ENCODE measurements at places on chromosomes 2 and 18. TPM values are rescaled to one million over a fixed set of nuclear protein-coding genes. Genes with fewer than 3 reads are reported as not detected.
A peak's percentile ranks its signal among the peaks of the same experiment; 100 is the strongest.

Gene ABHD1
- not detected for total RNA-seq

- DNase-seq = no peak
These were observed 80.3 kb upstream of the MAP4K4 start for GRCh38 chr2:101617188-101617587.

Gene BBS5
- total RNA-seq = 4.3 TPM

DNA sequence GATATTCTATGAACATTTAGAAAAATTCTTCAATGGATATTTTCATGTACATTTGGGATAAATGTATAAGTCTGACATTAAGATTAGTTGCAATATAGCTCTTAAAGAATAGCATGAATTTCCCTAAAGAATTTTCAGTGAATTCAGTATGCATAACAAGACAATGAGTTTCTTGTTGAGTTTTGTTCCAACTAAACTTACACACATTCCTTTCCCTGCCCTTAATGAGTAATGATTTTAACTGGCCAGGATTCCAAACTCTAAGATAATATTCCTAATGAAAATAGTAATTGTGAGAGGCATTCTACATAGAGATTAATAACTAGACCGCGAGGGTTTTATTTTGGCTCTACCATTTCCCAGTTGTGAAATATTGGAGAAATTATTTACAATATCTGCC lies 390.3 kb upstream of the GALNT5 start:
- DNase-seq = no peak

DNA sequence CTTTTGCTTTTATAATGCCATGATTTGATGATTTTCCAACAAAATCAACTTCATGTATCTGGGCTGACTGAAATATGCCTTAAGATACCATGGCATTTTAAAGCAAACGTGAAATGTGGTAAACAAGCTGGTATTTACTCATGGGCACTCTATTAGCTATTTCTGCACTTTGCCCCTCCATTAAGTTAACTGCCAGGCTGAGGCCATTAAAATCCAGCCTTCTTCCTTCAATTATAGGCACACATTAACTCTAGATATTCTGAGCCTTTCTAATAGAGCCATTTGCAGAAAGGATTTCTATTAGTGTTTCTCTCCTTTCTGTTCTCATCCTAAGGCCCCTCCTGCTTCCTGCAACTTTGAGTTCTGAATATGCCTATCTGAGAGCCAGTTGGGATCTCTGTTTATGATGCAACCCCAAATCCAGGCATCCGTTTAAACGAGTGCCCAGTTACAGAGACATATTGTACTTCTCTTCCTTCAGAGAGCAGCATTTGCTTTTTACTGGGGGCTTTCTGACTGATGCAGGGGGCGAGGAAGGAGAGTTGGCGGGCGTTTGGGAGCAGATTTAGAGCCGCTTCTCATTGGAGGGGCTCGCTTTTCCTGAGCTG lies 1.6 kb upstream of the KCNJ3 start:
- no peak for DNase-seq

DNA sequence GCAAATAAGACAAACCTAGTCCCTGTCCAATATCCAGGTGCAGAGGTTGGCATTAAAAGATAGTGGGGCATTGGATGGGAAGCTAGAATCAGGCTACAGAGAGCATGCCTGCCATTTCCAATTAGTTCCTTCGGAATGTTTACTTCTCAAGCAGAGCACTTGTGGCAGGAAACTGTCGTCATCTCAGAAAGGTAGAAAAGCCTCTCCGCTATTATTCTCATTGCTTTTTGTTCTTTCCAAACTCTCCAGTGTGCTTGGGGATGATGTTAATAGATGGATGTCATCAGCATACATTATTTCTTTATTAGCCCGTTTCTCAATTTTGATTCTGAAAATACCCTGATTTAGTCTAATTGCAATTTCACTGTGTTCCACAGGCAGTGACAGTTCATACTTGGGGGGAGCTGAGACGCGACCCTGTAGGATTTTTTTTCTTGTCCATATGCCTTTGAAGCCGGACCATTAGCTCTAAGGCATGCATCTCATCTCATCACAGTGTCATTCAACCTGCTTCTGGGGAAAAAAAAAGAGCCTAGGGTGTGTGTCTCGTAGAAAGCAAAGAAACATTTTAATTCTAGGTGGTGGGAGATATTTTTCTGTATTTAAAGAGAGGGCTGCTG lies 7.7 kb downstream of the ASB18 start:
- DNase-seq = no peak

GRCh38 chr2:72133721-72134407 lies 13.8 kb downstream of the CYP26B1 start:
- DNase-seq = peak; percentile 47

DNA sequence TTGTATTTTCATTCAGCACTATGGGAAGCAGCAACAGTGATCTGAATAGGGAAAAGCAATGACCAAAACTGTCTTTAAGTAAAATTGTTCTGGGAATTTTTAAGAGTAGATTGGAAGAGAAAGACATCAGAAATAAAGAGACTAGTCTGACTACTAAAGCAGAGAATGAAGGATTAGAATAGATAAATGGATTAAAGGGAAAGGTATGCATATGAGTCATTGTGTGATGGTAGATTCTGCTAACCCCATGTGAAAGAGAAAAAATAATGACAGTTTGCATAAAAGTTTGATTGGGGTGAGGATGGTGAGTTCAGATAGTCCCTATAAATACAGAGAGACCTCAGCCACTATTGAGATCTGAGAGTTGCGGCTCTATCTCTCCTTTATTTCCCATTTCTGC lies 139.6 kb upstream of the DCC start:
- no peak for DNase-seq

Gene TMEM237
- 61.9 TPM for total RNA-seq

DNA sequence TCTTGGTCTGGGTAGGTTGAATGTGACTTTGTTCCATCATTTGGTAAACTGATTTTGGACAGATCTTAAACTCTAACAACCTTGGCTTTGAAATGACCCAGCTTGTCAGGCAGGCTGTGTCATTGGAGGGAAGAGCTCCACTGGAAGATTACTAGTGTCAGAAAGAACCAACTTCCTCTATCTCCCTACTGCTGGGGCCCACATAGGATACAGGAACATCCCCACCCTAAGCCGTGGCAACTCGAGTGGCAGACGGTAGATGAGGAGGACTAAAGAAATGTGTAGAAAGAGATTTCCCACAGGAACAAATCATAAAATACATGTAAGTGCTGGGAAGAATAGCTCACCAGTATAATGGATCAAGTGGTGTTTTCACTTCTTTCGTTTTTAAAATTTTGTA lies 4.3 kb upstream of the G6PC2 start:
- no peak for DNase-seq

Gene APOB
- 0.55 TPM for total RNA-seq

Gene ZAP70
- total RNA-seq = 1.1 TPM

DNA sequence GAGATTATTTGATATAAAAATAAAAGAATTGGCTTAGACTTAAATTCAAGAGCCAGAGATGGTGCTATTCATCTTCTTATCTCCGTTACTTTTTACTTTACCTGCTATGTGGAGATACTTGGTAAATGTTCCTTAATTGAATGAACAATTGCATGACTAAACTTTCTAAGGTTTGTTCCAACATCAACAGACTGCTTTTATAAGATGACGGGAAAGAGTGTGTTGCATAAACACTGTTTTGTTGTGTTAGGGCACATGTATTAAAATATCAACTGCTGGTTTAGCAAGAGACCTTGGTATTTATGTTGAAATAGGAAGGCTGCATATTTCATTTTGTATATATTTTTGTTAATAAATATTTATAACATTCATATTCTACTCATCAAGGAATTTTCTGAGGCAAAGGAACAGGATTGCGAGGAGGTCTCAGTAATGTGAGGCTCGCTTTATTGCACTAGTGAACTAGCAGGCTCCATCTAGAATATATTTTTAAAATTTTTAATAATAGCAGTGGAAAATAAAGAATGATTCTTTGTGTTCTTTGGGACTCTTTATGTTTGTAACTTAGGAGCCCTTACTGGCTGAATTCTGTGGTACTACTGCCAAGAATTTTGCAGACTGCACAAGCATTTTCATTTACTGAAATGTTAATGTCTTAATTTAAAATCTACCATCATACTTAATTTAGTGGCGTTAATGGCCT lies 10.7 kb upstream of the NFE2L2 start:
- no peak for DNase-seq

- no peak for DNase-seq
These were observed 108.6 kb upstream of the REV1 start for GRCh38 chr2:99598441-99598840.

- no peak for DNase-seq
These were observed 775 bp downstream of the WDR12 start for GRCh38 chr2:202910698-202911097.

DNA sequence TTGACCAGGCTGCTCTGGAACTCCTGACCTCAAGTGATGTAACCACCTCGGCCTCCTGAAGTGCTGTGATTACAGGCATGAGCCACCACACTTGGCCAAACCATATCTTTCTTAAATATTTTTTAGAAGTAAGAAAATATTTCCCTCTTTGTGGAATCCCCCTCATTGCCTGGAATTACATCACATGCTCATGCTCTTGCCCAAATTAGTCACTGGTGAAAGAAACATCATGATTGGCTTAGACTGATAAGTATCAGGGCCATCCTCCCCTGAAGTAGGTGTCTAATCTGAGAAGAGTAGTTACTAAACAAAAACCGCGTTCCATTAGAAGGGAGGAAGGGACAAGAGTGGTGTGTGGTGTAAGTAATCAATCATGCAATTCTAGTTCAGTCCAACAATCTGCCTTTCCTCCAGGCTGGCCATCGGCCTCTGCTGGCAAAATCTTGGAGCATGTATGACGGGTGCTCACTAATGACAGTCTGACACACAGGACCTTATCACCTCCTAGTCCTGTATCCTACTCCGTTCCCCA lies 52.3 kb upstream of the SCG2 start:
- no peak for DNase-seq
